COLO829 (cell line): ENCODE measurements at places on chromosomes 16 and 17.

DNA sequence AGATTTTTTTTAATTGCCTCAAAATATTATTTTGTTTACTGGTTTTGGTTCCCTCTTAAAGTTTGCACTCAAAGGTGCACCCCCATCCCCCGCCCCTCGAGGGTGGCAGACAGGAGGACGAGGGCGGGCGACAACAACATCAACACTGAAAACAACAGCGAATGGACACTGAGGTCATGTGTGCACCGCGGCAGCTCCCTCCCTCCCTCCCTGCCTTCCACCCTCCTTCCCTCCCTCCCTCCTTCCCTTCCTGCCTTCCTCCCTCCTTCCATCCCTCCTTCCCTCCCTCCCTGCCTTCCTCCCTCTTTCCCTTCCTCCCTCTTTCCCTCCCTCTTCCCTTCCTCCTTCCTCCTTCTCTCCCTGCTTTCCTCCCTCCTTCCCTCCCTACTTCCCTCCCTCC is 1.5 kb upstream of the OSGIN1 start:
- no peak for DNase-seq

DNA sequence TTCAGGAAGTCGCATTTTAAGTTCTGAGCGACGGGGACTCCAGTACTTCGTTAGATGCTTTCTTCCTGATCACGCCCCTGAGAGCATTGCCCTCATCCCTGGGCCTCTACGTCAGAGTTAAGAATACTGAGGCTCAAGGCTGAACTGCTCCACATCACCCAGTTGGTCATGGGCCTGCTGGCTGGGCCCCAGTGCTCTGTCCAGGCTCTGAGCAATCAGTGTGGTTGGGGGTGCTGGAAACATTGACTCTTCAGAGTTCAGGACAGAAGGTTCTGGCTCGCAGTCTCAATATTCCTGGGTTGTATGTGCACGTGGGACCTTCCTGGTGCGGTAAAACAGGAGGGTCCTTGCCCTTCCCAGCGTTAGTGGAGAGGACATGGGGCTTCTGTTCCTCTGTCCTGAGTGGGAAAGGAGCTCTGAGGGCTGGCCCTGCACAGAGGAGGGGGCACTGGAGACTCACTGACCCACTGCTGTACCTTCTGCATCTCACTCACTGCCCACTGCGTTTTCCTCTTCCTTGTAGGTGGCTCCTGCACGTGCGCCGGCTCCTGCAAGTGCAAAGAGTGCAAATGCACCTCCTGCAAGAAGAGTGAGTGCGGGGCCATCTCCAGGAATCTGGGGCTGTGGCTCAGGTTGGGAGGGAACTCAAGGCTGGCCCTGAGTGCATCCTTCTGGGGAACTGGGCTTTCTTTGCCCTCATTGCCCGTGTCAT is 518 bp downstream of the MT1E start:
- DNase-seq, result no peak

- DNase-seq, result no peak
Observed at GRCh38 chr16:48597563-48598387, 12.2 kb downstream of the N4BP1 start.

DNA sequence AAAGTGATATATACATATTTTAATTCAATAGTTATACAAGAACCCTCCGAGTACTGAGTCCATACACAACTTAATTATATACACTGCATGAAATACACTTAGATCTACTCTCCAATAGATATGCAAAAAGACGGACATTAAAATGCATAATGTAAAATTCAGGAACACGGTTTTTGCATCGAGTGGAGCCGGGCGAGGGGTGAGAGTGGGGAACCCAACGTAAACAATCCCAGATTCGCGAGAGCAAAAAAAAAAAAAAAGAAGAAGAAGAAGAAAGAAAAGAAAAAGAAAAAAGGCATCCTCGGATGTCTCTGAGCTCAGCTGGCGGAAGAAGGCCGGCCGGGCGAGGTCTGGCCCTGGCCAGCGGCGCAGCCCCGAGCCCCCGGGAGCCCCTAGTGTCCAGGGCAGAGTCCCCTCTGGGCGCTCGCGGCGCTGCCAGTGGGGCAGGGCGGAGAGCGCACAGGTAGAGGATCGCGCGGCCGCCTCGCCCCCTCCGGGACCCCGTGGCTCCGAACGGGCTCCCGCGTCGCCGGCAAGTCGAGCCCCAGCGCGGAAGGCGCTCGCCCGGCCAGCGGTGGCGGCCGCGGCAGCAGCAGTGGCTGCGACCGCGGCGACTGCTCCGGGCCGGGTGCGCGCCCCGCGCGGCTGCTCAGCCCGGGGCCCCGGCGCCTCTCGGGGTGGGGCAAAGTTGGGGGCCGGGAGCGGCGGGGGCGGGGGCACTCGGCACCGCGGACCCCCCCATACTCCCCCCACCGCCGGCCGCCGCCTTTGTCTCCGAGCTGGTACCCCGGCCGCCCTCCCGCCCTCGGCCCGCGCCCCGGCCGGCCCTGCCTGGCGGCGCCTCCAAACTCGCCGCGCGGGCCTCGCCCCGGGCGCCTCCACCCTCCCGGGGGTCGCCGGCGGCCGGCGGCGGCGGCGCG is 9.6 kb upstream of the ZFHX3 start:
- DNase-seq, result no peak

DNA sequence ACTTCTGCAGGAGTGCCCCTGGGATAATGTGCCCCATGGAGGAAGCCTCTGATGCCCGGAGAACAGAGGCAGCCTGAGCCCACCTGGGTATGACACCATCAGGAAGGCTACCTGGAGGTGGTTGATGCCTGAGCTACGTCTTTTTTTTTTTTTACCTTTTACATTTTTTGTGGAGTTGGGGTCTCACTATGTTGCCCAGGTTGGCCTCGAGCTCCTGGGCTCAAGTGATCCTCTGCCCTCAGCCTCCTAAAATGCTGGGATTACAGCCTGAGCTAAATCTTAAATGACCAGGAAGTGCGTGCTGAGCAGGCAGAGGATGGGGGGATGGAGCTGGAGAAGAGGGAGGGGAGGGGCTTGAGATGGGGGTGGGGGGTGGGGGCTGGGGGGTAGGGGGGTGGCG is 32.7 kb downstream of the ABCC6 start:
- no peak for DNase-seq

- DNase-seq, result no peak
Observed at GRCh38 chr17:69175262-69175624, 33.5 kb upstream of the ABCA6 start.

DNA sequence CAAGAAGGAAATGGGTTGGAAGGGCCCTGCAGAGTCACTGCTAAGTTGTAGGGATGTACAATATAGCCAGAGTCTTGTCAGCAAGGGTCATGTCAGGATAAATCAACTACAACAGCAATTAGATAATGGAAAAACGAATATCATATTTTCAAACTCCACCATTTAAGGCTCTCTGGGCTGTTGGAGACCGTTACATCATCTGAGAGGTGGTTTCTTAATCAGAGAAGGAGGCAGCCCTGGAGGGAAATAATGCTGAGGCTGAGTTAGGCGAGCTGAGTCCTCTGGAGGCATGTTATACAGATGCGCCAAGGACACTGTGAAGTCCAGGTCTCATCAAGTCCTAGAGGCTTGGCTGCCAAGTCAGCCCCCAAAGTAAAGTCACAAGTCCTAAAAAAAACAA is 30.3 kb downstream of the LYRM9 start:
- DNase-seq, result no peak

DNA sequence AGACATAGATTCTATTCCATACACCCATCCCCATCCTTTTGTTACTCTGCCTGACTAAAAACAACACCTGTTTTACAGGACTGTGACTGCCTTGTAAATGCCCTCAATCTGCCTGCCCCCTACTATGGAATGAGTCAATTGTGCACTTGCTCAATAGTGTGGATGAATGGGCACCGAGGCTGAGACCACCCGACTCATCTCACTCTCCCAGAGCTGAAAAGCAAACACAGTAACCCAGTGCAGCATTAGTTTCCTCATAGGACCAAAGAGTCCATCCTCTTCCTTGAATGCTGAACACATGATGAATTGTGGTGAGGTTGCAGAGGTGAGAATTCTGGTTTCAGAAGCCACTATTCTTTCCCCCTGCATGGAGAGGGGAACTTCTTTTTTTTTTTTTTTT is 233.7 kb downstream of the ZFHX3 start:
- DNase-seq, result no peak

- peak; percentile 35 for DNase-seq
Observed at GRCh38 chr16:29877266-29877961, 14.4 kb upstream of the CDIPT start.

DNA sequence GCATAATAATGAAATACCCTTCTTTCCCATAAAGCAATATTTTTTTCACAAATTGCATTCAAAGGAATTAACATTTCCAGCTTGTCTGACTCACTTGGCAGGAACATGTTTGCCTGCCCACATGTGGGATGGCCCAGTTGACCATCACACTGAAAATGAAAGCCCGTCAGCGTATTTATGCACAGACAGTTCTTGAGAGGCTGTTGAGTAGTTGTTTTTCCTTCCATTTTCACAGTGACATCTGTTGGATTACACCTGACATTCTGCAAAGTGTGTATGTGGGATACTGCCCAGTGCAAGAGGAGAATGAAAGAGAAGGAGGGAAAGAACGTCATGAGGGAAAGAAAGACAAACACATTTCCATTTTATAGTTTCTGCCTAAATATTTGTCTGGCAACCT is 29.7 kb downstream of the HS3ST4 start:
- no peak for DNase-seq

- no peak for DNase-seq
Observed at GRCh38 chr16:11470676-11471415, 115.9 kb downstream of the LITAF start.

GRCh38 chr17:61149862-61150362 is 249.7 kb upstream of the TBX2 start:
- no peak for DNase-seq

DNA sequence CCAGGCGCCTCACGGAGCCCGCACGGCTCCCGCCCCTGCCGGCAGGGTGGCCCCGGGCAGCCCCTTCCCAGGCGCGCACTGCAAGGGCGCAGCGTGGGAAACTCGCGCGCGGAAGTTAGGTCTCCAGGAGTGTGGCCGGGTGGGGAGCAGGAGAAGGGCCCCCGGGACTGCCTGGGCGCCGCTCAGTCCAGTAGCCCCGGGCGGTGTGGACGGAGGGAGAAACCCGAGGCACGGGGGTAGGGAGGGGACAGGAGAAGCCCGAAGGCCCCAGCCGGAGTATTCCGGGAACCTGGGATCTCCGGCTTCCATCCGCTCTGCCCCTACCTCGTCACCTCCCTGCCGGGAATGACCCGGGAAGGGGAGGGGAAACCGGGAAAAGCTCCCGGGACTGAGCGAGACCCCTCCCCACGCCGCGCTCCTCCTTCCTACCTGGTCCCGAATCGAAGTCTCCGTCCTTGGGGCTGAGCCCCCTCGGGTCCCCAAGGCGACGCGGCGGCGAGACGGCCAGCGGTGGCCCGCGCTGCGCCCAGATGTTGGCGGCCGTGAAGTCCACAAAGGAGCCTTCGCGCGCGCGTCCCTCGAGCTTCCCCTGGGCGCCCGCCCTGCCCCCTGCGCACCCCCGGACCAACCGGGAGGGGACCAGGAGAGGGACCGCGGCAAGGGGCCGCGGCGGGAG is 418 bp downstream of the SOCS3 start:
- no peak for DNase-seq

- no peak for DNase-seq
Observed at GRCh38 chr16:87351320-87351698, 32.3 kb downstream of the FBXO31 start.

- DNase-seq, result no peak
Observed at GRCh38 chr17:68603027-68603426, 1.9 kb upstream of the FAM20A start.

GRCh38 chr17:48754500-48755261 is 26.1 kb upstream of the HOXB13 start:
- no peak for DNase-seq

DNA sequence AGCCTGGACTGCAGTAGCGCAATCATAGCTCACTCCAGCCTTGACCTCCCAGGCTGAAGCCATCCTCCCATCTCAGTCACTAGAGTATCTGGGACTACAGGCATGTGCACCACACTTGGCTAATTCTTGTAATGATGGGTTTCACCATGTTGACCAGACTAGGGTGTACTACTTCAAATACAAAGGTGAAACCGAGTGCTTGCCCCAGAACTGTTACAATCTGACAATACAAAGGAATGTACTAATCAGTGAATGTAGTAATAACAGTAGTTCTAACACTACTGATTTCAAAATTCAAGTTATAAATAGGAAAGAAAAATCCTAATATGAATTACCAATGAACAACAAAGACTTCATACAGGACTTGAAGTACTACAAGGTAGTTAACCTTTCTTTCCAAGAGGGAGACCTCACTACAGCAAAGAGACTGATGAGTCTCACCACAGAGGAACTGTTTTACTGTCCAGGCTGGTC is 24.4 kb downstream of the CRK start:
- no peak for DNase-seq

- no peak for DNase-seq
Observed at GRCh38 chr17:51147650-51148049, 5.7 kb upstream of the NME1 start.

DNA sequence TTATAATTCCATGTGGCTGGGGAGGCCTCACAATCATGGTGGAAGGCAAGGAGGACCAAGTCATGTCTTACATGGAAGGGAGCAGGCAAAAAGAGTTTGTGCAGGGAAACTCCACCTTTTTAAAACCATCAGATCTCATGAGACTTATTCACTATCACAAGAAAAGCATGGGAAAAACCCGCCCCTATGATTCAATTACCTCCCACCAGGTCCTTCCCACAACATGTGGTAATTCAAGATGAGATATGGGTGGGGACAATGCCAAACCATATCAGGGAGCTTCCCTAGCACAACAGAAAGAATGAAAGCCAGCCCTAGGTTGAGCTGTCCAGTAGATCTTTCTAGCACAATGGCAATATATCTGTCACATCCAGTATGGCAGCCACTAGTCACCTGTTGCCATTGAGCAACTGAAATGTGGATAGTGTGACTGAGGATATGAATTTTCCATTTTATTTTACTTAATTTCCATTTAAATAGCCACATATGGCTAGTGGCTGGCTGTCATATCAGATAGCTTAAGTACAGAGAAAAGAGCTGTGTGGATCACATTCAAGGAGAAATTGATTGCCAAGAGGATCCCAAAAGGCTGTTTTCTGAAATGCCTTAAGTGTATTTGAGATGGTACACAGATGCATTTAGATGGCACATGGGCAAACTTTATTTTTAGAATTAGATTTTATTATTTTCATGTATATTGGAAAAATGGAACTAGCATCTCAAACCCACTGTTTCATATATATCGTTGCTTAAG is 273.0 kb downstream of the GRIN2A start:
- no peak for DNase-seq

DNA sequence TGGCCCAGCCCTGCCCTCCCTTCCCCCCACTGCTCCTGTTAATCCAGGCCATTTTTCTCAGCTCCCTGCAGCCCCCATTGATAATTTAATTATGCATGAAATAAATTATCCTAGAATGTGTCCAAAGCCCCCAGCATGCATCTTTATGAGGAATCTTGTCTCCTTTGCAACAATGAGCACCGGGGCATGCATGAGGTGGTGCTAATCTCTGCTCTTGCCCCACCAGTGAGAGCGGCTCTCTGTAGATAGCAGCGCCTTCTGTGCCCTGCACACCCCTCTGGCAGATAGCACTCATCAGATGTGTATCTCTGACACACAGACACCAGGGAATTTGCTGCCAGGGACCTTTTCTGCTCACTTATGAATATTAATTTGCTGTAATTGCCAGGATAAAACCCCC is 140.2 kb upstream of the CDC42EP4 start:
- no peak for DNase-seq
